Frontal cortex (tissue), 4 donors: ENCODE measurements at places on chromosomes 16 and 17. TPM values are rescaled to one million over a fixed set of nuclear protein-coding genes. Genes with fewer than 3 reads are reported as not detected.

LRRC37A gene
- 6.1 TPM for total RNA-seq

ARHGAP44 gene
- total RNA-seq, result 18.3 TPM

GJC1 gene
- total RNA-seq, result 76.2 TPM

DHRS7C gene
- total RNA-seq, result not detected

TP53TG3 gene
- total RNA-seq, result not detected

CDH11 gene
- total RNA-seq, result 313 TPM

MYH3 gene
- total RNA-seq, result 0.41 TPM

MYH2 gene
- total RNA-seq, result not detected

RNF112 gene
- total RNA-seq, result 26.1 TPM

ST6GALNAC2 gene
- total RNA-seq, result not detected

CAVIN1 gene
- total RNA-seq, result 8.2 TPM

ZNF469 gene
- 0.41 TPM for total RNA-seq

NT5M gene
- 6.5 TPM for total RNA-seq

OGFOD3 gene
- 15.9 TPM for total RNA-seq

DHRS13 gene
- total RNA-seq, result 28.9 TPM

ADAD2 gene
- not detected for total RNA-seq

IL17C gene
- not detected for total RNA-seq

TEKT1 gene
- 0.41 TPM for total RNA-seq

KCNJ18 gene
- not detected for total RNA-seq

CACNG4 gene
- 33.4 TPM for total RNA-seq

ABCC12 gene
- total RNA-seq, result 0.41 TPM

PLEKHG4 gene
- 2.9 TPM for total RNA-seq

GPR179 gene
- total RNA-seq, result 1.2 TPM

VASN gene
- 1.6 TPM for total RNA-seq

CLEC18B gene
- 0.82 TPM for total RNA-seq

FNDC8 gene
- total RNA-seq, result not detected

CCL13 gene
- 1.2 TPM for total RNA-seq

KRT36 gene
- total RNA-seq, result not detected

ZNF287 gene
- total RNA-seq, result 27.3 TPM

B3GNT9 gene
- 1.2 TPM for total RNA-seq

FBXW10 gene
- 0.82 TPM for total RNA-seq

TBC1D3K gene
- not detected for total RNA-seq

TCAP gene
- 0.82 TPM for total RNA-seq

CFAP97D1 gene
- not detected for total RNA-seq

RSL1D1 gene
- total RNA-seq, result 62.4 TPM

TBX4 gene
- total RNA-seq, result not detected

DNAH2 gene
- total RNA-seq, result 1.2 TPM

CACNG3 gene
- total RNA-seq, result 3.3 TPM

ARHGAP23 gene
- total RNA-seq, result 31.4 TPM

CD300E gene
- total RNA-seq, result under 0.01 TPM

SLC9A5 gene
- total RNA-seq, result 0.41 TPM

PAQR4 gene
- total RNA-seq, result 18.3 TPM

PRCD gene
- total RNA-seq, result 2.4 TPM

CSH1 gene
- total RNA-seq, result not detected

ACAP1 gene
- total RNA-seq, result 0.41 TPM

TBC1D26 gene
- 3.3 TPM for total RNA-seq

TBC1D3H gene
- total RNA-seq, result not detected

CX3CL1 gene
- total RNA-seq, result 4.9 TPM

NOL3 gene
- 3.7 TPM for total RNA-seq

TSNAXIP1 gene
- total RNA-seq, result 4.5 TPM

TBC1D16 gene
- 16.3 TPM for total RNA-seq

CCL22 gene
- not detected for total RNA-seq

ALOX12B gene
- not detected for total RNA-seq

C17orf113 gene
- total RNA-seq, result 3.7 TPM
